Stimulated activated CD8-positive, alpha-beta memory T cell treated with anti-CD3 and anti-CD28 coated beads, Interleukin-7, amount 100 ng/mL, for 1 hour (primary cell): ENCODE measurements at places on chromosomes 2 and 18.

- DNase-seq, result no peak
These were observed 160.9 kb downstream of the BAZ2B start for GRCh38 chr2:159455330-159455918.

DNA sequence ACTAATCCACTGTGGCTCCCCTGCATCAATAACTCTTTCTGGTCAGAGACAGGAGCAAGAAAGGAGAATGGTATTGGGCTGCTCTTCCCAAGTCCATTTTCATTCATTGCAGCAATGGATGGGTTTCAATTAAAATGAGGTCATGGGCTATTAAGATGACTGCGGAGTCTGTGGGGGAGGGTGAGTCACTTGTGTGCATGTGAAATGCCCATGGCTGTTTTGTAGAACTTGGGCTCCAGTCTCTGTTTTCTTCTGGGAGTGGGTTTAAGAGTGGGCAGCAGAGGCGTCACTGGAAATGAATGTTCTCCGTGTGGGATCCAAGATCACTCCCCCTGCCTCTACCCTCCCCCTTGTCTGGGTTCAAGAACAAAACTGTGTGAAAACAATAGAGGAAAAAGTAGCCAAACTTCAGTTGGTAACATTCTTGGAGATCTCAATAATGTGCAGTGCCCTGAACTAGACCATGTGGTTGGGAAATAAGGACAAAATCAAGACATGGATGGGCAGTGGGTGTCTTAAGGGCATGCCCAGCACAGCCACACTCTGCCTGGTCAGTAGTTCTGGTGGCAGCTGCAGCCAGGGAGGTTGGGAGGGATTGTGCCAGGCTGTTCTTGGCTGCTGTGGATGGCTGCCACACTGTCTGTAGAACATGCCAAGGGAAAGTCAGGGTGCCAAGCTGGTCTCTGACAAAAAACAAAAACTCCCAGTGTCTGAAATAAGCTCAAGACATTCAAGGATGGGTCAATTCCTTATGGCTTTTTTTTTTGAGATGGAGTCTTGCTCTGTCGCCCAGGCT is 68.2 kb upstream of the CXCR4 start:
- no peak for DNase-seq

DNA sequence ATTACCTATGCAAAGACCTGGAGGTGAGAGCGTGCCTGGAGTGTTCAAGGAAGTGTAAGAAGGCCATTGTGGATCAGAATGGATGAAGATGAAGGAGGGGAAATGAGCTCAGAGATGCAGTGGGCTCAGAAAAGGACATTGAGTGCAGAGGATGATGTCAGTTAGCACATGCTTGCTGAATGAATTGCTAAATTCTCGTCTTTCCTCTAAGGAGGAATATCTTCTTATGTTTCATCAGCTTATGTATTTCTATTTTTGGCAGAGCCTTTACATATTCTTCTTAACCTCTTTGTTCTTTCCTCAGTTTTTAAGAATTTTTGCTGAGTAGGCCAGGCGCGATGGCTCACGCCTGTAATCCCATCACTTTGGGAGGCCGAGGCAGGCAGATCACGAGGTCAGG is 30.9 kb downstream of the FAM171B start:
- no peak for DNase-seq

GRCh38 chr18:6257950-6258349 is 156.8 kb downstream of the L3MBTL4 start:
- no peak for DNase-seq

DNA sequence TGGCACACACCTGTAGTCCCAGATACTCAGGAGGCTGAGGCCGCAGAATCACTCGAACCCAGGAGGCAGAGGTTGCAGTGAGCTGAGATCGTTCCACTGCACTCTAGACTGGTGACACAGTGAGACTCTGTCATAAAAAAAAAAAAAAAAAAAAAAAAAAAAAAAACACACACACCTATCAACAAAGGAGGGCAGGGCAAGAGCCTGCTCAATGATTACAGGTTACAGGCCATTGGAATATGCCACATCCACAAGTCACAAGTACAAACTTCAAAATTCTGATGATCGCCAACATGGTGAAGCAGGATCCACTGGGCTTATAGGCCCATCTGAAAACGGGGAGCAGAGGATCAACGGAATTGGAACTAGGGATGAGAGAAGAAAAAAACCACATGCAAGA is 6.3 kb downstream of the MYO5B start:
- no peak for DNase-seq

GRCh38 chr2:31558401-31559295 is 22.1 kb downstream of the SRD5A2 start:
- no peak for DNase-seq

- no peak for DNase-seq
These were observed 164.2 kb upstream of the KLHL14 start for GRCh38 chr18:32937066-32937465.

GRCh38 chr2:26503231-26503880 is 25.4 kb upstream of the OTOF start:
- DNase-seq, result peak; percentile 41

- DNase-seq, result no peak
These were observed 41.2 kb downstream of the TAF4B start for GRCh38 chr18:26267357-26267930.

GRCh38 chr18:48672671-48673340 is 134.0 kb downstream of the CTIF start:
- no peak for DNase-seq

DNA sequence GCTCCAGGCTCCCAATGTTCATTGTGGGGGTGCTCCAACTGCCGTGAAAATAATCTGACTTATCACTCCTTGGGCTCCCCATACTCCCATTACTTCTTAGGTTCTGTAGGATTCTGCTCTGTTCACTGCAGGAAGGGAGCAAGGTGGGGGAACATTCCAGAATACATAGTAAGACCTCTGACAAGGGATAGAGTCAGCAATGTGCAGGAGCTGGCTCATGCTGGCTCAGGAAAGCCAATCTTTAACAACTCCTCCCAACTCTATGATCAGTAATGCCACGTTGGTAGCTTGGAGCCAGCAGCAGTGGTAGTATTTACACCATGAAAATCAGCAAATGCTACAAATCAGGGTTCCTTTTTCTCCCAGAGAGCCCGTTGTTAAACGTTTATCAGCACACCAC is 44.4 kb downstream of the FECH start:
- DNase-seq, result no peak

- no peak for DNase-seq
These were observed 31.2 kb downstream of the ASB1 start for GRCh38 chr2:238457927-238458324.

GRCh38 chr2:240588006-240588655 is 1.6 kb downstream of the CAPN10 start:
- no peak for DNase-seq

GRCh38 chr2:229636571-229636970 is 77.8 kb downstream of the DNER start:
- DNase-seq, result no peak

DNA sequence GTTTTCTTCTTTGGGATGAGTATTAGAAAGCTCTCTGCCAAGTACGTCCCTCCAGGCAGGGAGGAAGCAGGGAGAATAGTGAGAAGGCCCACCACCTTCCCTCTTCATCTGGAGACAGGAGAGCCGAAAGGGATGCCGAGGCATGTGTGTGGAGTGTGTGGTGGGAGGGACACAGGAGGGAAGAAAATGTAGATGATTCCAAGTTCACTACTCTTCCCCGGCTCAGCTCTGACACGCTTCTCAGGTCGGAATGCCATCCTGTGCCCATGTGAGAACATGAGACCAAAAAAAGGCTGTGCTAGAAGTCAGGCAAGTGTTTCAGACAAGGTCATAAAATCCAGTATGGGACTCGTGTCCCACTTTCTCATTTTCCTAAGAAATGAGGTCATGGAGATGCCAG is 47.4 kb downstream of the GYPC start:
- no peak for DNase-seq

GRCh38 chr2:237614151-237614720 is 13.2 kb upstream of the LRRFIP1 start:
- DNase-seq, result no peak

GRCh38 chr2:173989160-173989883 is 24.1 kb upstream of the SP3 start:
- no peak for DNase-seq

GRCh38 chr18:75455249-75456198 is 28.0 kb upstream of the SMIM21 start:
- no peak for DNase-seq

GRCh38 chr2:96540136-96540535 is 3.6 kb downstream of the ARID5A start:
- no peak for DNase-seq

DNA sequence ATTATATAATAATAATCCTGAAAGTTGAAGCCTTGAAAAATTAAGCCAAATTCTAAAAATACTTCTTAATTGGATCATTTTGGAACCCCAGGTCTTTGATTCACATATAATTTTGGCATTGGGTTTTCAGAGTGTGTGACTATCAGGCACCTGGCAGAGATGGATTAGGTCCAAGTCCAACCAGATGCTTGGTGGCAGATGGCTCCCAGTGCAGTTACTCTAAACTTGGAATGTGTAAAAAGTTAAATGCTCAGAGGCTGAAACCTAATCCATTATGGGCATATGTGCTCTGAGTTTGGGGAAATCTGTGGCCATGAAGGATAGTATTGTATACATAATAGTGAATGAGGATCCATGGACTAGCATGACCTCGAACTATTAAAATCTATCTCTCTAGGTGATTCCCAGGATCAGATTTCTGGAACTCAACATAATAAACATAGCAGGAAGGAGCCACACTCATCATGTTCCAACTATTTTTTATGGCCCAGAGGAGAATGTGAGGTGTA is 333.0 kb downstream of the RPRM start:
- no peak for DNase-seq

DNA sequence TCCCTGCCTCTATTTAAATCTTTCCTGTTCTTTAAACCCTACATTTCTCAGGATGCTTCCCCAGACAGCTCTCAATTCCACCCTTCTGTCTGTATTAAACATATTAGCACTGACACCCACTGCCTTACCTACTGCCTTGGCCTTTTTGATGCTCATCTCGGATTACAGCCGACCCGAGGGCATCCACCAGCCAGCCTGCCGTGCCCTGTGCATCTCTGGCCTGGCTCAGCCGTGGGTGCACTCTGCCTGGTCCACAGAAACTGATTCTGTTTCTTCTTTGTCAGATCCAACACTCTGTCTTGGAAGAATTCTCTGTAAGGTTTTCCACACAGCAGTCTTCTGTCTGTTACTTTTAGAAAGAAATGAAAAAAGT is 27.2 kb downstream of the TANC1 start:
- DNase-seq, result no peak

GRCh38 chr2:118134650-118135049 is 46.4 kb downstream of the INSIG2 start:
- no peak for DNase-seq

GRCh38 chr2:58063641-58064040 is 17.0 kb downstream of the VRK2 start:
- no peak for DNase-seq

DNA sequence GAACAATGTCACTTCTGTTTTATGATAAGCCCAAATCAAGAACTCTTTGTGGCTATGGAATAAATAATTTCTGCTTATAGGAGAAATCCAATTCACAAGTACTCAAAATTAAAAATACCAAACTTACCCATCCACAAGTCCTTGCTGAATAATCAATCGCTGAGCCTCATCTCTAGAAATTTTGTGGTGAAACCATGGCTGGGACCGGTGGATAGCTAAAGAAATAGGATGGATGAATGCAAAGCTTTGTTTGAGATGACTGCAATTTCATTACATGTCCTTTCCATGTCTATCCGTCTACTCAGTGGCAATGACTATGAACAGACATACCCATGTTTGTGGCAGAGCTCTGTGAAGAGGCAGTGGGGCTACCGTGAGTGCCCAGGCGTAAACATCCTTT is 124.4 kb downstream of the GRB14 start:
- DNase-seq, result no peak

- no peak for DNase-seq
These were observed 199.7 kb downstream of the TNS1 start for GRCh38 chr2:217802876-217803652.
